ENCODE measurements at places on chromosomes 6 and 20.

- peak; percentile 21 for DNase-seq
Observed at GRCh38 chr6:149454346-149454848, 30.4 kb downstream of the ZC3H12D start.

GRCh38 chr6:48667797-48668196 lies 556.8 kb upstream of the PTCHD4 start:
- no peak for DNase-seq

GRCh38 chr6:3237761-3238662 lies 10.6 kb upstream of the TUBB2B start:
- no peak for DNase-seq

- no peak for DNase-seq
Observed at GRCh38 chr6:133341607-133342158, 100.5 kb downstream of the EYA4 start.

- no peak for DNase-seq
Observed at GRCh38 chr6:133254552-133255228, 13.5 kb downstream of the EYA4 start.

GRCh38 chr20:25867776-25868649 lies 171.4 kb upstream of the ZNF337 start:
- DNase-seq, result peak; percentile 75

GRCh38 chr20:36644706-36645095 lies 1.3 kb downstream of the SLA2 start:
- DNase-seq, result peak; percentile 43

DNA sequence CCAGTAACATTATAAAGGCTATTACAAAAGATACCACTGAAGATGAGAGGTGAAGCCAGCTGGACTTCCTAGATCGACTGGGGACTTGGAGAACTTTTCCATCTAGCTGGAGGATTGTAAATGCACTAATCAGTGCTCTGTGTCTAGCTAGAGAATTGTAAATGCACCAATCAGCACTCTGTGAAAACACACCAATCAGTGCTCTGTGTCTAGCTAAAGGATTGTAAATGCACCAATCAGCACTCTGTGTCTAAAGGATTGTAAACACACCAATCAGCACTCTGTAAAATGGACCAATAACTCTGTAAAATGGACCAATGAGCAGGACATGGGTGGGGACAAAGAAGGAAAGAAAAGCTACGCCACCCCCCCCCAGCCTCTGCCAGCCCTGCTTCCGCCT lies 13.6 kb upstream of the RPS10 start:
- no peak for DNase-seq

- DNase-seq, result no peak
Observed at GRCh38 chr6:48985025-48985424, 478.0 kb downstream of the MMUT start.

All from activated naive CD8-positive, alpha-beta T cell treated with anti-CD3 and anti-CD28 coated beads, Interleukin-2, amount 10 ng/mL, durations not matched to agents 7 days and 5 days (primary cell).